ENCODE measurements at places on chromosomes 6 and 20.
A peak's percentile ranks its signal among the peaks of the same experiment; 100 is the strongest.

DNA sequence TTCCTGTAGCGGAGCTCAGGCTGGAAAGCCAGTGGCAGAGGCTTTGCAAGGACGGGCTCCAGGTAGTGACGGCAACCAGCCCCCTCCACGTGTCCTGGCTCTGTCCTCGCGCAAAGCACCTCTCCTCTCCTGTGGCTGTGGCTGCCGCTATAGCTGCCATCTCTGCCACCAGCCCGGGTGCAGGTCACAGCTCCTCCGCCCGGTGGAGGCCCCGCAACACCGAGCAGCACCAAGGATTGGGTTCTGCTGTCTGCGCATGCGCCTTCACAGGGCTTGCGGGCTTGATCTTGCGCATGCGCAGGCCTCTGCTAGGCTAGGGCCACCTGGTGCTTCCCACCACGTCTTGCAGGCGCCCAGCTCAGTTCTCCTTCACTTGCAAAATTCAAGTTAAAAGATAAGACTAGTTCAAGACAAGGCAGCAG is 625.4 kb downstream of the QKI start:
- no peak for DNase-seq

- no peak for DNase-seq
These were observed 516 bp downstream of the LRRC1 start for GRCh38 chr6:53795340-53795701.

GRCh38 chr6:47292944-47293343 is 16.8 kb downstream of the TNFRSF21 start:
- DNase-seq = no peak

GRCh38 chr6:142756215-142756630 is 188.8 kb downstream of the HIVEP2 start:
- DNase-seq = no peak

DNA sequence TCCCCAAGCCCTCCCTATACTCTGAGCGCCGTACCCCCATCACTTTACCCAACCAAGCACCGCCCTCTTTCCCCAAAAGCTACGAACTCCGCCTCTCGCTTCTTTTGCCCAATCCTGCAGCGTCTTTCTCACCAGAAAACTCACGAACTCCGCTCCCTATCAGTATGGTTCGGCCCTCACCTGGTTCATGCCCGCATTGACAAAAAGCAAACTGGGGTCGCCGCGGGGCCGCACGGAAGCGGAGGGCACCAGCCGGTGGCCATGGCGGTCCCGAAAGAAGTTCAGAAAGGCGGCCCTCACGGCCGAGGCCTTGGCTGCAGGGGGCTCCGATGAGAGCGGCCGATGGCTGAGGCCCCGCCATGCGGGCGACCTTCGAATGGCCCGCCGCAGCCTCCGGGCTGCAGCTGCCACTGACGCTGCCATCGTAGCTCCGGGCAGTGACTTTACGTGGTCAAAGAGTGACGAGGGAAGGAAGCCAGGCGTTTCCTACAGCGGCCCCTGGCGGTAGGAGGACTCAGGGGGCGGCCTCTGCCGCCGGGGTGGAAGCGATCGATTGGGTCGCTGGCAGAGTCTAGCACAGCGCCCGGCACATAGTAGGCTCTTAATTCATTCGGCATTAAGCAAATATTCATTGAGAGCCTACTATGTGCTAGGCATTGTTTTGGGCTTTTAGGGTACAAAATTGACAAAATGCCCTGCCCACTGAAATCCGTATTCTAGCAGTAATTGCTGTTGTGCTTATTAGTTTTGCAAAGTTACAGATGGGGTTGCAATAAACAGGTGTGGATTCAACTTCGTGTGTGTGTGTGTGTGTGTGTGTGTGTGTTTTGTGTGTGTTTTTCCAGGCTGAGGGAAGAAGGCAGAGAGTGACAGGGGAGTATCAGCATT is at the start of gene AARS2:
TSS of gene AARS2 (minus strand) at position 447 of the 888 bp plus-strand sequence. CDS start at position 423, 24 bp downstream.
- DNase-seq = peak; percentile 93

GRCh38 chr6:152089992-152090391 is 282.5 kb downstream of the ESR1 start:
- no peak for DNase-seq

GRCh38 chr20:63051911-63052310 is 45.1 kb upstream of the BHLHE23 start:
- no peak for DNase-seq

GRCh38 chr6:351011-351866 is 40.3 kb upstream of the IRF4 start:
- DNase-seq = no peak

GRCh38 chr6:124928851-124929250 is 33.4 kb upstream of the RNF217 start:
- DNase-seq = no peak

All from neural progenitor cell (in vitro differentiated cells).